ENCODE measurements at places on chromosomes 16 and 17. TPM values are rescaled to one million over a fixed set of nuclear protein-coding genes. Genes with fewer than 3 reads are reported as not detected.

GRCh38 chr16:29983420-29984136 lies 9.9 kb downstream of the TAOK2 start:
- no peak for DNase-seq

GRCh38 chr17:50640686-50641351 lies 6.1 kb downstream of the ABCC3 start:
- no peak for DNase-seq

Gene DBNDD1
- total RNA-seq = 0.81 TPM

Gene NPIPA2
- total RNA-seq = 4.7 TPM

DNA sequence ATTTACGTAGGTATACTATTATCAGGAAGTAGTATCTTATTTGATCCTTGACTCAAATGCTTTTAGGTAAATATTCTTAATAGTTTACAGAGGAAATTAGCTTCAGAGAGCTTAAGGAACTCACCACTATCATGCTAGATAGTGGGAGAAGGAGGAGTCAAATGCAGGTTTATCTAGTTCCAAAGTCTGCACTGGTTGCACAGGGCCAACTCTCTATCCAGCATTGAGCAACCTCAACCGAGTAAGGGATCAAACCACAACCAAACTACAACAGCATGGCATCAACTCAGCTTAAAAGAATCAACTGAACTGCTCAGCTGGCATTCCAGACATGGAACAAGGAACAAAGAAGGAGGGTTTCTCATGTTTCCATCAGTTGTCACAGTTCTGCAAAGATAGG lies 306.0 kb downstream of the MAF start:
- DNase-seq = no peak

DNA sequence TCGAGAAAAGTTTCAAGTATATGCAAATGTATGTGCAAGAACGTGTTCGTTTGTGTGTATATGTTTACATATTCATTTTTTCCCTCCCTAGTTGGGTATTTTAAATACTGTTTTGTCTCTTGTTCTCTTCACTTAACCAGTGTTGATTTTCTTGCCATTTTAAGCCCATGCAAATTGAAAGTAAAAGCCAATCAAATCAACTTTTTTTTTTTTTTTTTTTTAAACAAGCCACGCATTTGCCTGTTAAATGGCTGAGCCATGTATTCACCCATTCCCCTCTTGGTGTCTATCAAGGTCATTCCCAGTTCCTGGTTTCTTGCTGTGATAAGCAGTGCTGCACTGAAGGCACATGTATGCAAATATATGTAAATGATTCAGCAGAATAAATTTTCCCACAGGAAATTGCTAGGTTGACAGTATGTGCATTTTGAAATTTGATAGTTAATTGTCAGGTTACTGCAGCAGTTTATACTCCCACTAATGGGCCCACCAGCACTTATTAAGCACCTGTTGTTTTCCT lies 12.2 kb downstream of the ABCC1 start:
- no peak for DNase-seq

DNA sequence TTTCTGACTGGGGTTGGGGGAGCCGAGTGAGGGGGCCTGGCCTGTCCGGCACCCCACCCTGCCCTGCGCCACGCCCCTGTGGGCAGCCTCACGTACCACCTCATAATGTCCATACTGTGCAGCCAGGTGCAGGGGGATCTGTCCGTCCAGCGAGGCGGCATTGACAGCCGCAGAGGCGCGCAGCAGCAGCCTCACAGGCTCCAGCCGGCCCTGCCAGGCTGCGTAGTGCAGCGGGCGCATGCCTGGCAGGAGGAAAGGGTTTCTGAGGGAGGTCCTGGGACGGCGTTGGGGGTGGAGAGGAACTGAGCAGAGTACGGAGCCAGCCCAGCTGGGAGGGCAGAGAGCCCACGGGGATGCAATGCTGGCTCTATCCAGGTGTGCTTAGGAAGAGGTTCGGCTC lies 8.4 kb downstream of the CASKIN2 start:
- no peak for DNase-seq

DNA sequence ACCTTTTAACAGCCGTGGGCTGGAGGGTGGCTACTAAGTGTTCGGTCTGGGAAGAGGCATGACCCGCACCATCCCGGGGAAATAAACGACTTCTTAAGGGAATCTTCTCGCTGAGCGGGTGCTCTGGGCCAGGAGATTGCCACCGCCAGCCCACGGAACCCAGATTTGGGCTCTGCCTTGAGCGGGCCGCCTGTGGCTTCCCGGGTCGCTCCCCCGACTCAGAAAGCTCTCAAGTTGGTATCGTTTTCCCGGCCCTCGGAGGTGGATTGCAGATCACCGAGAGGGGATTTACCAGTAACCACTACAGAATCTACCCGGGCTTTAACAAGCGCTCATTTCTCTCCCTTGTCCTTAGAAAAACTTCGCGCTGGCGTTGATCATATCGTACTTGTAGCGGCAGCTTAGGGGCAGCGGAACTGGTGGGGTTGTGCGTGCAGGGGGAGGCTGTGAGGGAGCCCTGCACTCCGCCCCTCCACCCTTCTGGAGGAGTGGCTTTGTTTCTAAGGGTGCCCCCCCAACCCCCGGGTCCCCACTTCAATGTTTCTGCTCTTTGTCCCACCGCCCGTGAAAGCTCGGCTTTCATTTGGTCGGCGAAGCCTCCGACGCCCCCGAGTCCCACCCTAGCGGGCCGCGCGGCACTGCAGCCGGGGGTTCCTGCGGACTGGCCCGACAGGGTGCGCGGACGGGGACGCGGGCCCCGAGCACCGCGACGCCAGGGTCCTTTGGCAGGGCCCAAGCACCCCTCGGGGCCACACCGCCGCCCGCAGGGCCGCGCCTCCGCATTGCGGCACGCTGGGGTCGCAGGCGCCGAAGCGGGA lies 3.6 kb upstream of the CBX4 start:
- peak; percentile 44 for DNase-seq

DNA sequence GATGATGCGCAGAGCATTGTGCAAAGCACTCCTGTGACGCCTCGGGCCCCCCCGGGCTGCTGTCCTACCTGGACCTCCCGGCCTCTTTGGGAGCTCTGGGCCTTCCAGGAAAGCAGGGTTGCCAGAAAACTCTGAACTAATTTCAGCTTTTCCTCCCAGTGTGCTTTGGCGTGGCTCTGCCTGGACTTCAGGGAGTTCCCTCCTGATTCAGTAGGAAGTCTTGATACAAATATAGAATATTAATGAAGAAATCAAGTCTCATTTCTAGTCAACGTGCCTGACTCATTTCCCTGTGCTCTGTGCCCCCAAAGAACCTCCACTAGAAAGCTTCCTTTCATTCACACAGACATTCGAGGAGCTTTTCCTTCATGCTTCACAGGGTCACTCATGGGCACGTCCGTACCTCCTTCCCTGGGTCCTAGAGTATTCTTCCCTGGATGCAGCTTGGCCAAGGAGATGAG lies 84.0 kb upstream of the NOL11 start:
- DNase-seq = no peak
